ENCODE measurements at places on chromosomes 13 and 19.

DNA sequence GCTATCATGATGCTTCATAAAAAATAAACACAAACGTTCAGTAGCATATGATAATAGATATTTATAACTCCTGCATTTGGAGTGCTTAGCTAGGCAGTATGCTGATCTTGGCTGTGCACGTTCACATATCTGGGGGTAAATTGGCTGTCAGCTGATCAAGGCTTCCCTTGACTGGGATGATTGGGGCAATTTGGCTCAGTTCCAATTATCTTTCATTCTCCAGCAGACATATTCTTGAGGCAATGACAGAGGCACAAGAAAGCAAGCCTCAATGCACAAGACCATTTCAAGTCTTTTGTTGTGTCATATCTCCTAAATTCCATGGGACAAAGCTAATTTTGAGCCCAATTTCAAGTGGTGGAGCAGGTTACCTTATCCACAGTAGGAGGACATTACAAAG, 142.0 kb downstream of the DLEU7 start:
- no peak for DNase-seq

DNA sequence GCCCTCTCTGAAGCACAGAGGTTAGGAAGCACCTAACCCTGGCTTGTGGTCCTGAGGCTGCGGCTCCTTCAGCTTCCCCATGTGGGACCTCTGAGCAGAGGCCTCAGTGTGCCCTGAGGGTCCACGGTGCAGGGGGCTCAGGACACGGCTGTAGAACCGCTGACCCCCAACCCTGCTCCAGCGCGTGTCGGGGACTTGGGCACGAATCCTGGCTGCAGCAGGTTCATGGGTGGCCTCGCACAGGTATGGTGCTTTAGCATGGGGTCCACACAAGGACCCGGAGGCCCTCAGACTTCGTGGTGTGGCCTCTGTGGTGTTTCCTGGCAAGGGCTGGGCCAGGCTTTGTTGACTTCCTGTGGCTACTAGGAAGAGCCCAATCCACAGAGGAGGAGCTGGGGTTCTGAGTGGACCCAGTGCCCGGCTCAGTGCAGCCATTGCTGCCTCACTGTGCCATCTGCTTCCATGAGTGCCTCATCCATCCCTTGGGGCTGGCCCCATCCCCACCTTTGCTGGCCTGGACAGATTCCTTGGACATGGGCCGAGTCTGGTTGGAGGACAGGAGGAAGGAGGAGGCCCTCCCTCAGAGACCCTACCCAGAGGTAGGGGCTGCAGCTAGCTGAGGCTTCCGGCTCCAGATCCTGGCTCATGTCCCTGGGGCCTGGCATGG, 24.5 kb downstream of the ZBTB7A start:
- no peak for DNase-seq

DNA sequence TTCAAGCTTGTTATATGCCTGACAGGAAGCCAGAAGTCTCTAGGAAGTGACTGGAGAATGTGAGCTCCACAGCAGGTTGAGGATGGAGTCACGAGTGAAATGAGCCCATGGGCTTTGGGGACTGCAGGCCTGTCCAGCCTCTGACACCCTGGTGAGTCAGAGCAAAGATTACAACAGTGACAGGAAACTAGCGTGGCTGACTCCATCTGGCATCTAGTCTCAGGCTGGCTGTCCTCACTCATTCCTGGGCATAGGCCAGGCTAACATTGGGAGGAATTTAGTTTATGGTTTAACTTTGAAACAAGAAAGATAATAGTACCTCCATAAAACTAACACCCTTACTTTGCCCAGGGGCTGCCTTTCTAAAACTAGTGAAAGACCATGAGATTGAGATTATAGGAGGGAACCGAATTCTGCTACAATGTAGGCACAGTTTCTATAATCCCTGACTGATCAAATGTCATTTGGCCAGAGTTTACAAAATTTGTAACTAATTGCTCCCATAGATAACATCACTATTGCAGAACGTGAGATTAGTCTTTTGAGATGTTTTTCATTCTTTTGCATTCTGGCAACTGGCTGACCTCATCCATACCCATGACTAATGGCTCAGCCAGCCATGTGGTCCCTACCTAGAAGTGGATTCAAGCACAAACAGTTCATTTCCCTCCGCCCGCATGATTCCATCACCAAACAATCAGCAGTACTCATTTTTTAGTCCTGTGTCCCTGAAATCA, 28.4 kb downstream of the PSG1 start:
- no peak for DNase-seq

GRCh38 chr19:47408156-47408938, 11.0 kb downstream of the MEIS3 start:
- DNase-seq: no peak
